ENCODE measurements at places on chromosomes 5 and 9.
A peak's percentile ranks its signal among the peaks of the same experiment; 100 is the strongest.

DNA sequence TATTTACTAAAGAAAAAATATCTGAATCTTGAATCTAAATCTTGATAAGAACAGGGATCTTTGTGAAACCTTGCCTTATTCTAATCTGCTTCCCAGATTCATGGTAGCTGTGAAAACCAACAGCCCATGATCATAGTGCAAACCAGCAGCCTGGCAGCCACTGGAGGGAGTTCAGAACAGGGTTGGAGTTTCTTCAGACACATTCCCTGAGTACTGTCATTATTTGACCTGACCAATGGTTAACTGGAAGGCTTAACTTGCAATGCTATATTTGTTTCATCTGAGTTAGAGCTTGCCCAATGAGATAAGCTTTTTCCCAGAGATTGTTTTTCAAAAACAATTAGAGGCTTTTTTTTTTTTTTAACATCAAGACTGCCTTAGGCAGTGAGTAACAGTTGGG is 47.8 kb downstream of the LOX start:
- DNase-seq = no peak

GRCh38 chr5:57406641-57407040 is 76.0 kb downstream of the ACTBL2 start:
- DNase-seq = peak; percentile 37

DNA sequence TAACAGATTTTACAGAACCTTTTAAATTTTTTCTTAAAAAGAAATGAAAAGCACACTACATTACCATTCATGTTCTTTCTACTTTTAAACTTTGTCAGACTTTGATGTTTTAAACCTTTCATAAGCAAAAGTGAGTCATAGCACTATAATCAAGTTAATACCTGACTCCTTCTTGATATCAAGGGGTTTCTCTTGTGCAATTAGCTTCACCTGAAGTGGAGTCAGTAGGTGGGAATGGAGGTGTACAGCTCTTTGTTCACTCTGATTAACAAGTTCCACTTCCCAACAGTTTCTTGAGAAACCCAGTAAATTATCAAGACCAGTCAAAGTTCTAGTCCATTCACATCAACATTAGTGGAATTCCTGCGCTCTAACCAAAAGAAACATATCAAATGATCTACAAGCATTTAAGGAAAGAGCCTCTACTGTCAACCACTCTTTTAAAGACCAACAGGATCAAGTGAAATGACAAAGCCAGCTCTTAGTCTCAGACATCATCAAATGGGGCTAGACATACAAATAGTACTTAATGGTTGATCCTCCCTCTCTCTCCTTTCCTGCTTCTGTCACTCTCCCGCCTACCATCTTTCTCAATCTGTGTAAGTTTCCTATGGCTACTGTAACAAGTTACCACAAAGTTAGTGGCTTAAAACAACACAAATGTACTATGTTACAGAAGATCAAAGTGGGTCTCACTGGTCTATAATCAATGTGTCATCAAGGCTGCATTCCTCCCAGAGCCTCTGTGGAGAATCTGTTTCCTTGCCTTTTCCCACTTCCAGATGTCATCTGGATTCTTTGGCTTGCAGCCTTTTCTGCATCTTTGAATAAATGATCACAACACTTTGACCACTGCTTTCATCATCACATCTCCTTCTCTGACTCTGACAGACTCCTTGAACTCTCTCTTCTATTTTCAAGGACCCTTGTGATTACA is 68.0 kb downstream of the HINT1 start:
- DNase-seq = no peak

DNA sequence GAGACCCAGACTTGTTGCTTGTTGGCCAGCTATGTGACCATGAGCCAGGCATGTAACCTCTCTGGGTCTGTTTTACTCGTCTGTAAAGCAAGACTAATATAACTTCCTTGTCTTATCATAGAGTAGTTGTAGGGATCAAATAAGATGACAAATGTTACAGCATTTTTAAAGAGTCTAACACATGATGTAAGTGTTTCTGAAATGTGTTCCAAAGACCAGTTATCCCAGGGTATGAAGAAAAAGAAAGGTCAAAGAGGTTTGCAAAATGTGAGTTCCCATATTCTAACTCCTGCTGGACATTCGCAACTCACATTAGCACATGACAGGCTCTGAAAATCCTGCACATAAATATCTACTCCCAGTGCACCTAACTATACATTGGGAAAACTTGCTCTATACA is 28.5 kb upstream of the MATR3 start:
- no peak for DNase-seq

DNA sequence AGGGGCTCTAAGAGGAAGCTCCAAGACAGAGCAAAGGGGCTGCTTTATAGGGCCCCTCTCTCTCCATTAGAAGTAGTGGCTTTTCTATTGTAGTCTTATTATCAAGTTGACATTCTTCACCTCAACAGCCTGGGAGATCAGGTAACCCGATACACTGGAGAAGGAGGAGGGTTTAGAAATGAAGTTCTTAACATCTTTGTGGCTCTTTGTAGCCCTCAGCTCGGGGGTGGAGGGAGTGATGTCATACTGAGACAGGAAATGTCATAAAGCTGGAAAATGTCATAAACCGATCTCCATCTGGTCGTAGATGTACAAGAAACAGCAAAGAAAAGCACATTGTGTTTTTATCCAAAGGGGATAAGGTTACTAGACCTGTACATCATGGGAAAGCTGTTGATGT is 17.9 kb downstream of the PDZD2 start:
- DNase-seq = no peak

GRCh38 chr9:136975644-136976043 is 1.7 kb upstream of the PTGDS start:
- peak; percentile 74 for DNase-seq

DNA sequence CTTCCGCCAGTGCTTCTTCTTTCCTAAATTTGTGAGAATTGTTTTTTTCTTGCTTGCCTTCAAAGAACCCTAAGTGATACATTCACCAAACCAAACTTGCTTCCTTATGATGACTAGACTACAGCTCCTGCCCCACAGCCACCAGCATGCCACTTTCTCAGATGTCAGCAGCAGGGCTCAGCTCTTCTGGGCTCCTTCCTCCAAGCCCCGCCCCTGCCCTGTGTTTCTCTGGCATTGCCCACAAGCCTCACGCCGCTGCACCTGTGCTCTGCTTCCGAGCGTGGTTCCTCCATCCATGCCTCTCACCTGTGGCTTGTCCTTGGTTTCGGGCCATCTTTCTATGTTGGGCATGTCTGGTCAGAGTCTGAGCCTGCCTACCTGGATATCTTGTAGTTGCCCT is 10.6 kb downstream of the UNC5A start:
- no peak for DNase-seq

DNA sequence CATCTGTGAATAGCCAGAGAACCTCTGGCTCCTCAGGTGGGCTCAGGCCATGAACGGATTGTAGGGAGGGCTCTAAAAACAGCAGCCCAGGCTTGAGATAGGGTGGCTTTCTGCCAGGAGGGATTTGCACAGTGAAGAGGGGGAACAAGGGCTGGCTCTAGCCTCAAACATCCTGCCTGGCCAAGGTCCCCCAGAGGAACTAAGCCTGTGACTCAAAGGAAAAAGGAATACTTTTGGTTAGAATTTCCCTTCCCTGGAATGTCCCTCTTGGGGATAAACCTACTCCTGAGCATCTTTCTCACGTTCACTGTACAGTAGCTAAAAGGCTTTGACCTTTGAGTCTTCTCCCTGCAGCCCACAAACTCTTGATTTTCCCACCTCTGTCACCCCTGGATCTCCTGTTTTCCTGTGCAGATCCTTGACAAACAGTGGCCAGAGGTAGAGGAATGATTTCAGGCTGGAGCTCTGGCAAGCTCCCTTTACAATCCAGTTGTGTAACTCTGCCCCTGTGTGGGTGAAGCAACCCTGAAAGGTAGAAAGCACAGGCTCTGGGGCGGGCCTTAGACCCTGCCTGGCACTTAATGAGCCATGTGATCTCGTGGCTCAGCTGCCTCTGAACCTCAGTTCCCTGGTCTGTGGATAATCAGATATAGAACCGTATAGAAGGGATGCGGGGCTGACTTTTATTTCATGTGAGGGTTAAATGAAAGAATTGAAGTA is 17.4 kb downstream of the SEC61B start:
- no peak for DNase-seq

- no peak for DNase-seq
Measured at GRCh38 chr9:71737455-71737854, 30.9 kb downstream of the CEMIP2 start.

- DNase-seq = no peak
Measured at GRCh38 chr5:172455087-172455381, 709 bp upstream of the SH3PXD2B start.

- no peak for DNase-seq
Measured at GRCh38 chr9:14302405-14302804, 11.5 kb downstream of the NFIB start.

- DNase-seq = no peak
Measured at GRCh38 chr9:38019731-38020130, 49.3 kb downstream of the SHB start.

DNA sequence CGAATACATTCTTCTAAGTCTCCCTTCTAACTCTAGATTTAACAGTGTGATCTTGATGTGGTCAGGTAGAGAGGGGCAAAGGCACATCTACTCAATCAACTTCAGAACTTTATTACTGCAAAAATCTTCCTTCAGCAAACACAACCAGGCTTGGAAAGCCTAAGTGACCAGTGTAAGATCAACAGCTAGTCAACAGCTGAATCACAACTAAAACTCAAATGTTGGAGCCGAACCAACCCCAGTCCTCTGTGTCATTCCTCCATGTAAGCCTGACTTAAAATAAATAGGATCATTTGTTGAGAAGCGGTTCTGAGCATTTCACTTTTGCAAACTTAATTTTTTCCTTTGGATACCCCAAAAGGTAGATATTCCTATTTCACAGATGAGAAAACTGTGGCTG is 352.7 kb downstream of the EBF1 start:
- no peak for DNase-seq

- DNase-seq = no peak
Measured at GRCh38 chr5:87752362-87752761, 339.6 kb upstream of the CCNH start.

DNA sequence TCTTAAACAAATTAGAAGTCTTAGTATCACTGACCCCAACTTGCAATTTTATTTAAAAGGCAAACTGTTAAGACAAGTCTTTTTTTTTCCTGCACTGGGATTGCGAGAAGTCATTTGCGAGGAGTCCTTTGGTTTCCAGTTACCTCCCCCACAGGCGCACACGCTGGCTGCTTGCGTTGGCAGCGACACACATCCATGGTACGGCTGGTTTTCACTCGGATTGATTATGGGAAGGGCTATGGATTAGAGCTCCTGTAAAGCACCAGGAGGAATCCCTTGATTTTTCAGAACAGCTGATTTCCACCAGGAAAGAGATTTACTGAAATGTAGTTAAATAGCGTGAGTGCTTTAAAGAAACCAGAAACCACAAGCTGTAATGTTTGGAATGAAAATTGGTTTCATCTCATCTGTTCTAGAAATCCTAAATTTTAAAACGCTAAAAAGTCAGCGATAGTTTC is 737 bp downstream of the SLC1A3 start:
- peak; percentile 69 for DNase-seq

DNA sequence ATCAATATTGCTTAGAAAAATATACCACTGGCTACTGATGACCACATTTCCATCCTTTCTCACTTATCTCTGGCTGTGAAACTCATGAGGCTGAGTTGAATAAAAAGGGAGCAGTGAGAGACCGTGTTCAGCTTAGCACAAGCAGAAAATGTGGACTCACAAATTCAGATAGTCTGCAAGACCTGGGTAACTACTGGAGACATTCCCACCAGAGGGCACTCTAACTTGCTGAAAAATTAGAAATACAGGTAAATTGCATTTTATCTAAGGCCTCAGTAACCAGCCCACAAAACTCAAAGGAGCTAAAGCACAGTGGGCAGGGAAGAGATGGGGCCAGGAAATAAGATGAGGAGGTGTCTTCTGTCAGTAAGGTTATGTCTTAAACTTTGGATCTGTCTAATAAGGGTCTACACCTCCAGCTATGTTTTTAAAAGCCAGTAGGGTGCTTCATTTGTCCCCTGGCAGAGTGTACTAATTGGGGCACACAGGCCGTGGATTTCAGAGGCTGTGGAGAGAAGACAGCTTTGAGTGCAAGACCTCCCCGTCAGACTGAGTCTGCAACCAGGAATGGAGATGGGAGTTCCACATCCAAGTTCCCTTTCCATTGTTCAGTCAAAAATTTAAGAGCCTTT is 8.7 kb upstream of the NDUFB6 start:
- DNase-seq = peak; percentile 24

DNA sequence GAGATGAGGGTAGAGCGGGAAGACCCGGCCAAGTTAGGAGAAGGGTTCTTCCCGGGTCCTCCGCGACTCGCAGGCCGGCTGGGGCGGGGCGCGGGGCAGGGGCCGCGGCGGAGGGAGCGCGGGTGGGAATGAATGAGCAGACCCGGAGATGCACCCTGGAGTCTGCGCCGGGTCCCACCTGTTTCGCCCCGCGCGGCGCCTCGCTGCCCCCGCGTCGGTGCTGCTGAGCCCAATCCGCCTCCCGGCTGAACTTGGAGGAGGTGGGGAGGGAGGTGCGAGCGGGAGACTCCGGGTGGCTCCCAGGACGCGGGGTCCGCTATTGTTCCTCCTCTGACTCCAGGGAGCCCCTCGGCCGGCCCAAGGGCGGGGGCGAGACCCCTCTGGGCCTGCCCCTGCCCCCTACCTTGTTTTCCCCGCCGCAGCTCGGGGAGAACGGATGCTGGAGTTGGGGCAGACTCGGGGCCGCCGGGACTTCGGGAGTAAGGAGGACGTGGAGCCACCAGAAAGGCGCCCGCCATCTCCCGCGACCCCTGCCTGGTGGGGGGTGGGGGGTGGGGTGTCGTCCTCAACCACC is 659 bp downstream of the RAI14 start:
- peak; percentile 53 for DNase-seq

GRCh38 chr5:137470111-137470920 is 28.8 kb downstream of the SPOCK1 start:
- no peak for DNase-seq

GRCh38 chr5:130868186-130868840 is 296.7 kb downstream of the HINT1 start:
- DNase-seq = no peak

- DNase-seq = peak; percentile 59
Measured at GRCh38 chr9:75229605-75230332, 141.5 kb downstream of the OSTF1 start.

DNA sequence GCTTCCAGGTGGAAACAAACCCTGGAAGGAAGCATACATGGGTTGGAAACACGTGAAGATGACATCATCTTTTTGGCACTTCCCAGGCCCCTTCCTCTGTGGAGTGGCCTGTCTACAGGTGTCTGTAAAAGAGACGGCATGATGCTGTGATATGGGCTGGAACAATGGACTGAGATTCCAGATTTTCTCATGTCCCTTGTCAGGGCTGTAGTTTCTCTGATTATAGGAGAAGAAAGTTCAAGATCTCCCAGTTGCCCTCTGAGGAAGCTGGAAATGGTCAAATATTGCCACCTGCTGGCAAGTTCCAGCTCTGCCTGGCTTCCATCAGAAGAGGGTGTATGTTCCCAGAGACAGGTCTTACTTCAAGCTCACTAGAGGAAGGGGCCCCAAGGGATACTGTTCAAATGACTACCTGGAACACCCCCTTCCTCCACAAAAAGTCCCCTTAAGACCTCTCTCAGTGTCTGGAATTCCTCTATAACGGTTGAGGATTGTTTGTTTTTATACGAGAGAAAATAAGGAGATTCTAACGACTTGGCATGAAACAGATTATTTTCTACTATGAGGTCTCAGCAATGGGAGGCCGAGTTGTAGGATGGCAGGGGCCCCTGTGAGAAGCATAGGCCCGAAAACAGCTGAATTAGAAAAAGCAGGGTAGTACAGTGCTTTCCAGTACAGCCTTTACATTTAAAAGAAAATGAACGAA is 7.3 kb upstream of the ANXA6 start:
- peak; percentile 89 for DNase-seq
